ENCODE measurements at places on chromosomes 3 and 15.

DNA sequence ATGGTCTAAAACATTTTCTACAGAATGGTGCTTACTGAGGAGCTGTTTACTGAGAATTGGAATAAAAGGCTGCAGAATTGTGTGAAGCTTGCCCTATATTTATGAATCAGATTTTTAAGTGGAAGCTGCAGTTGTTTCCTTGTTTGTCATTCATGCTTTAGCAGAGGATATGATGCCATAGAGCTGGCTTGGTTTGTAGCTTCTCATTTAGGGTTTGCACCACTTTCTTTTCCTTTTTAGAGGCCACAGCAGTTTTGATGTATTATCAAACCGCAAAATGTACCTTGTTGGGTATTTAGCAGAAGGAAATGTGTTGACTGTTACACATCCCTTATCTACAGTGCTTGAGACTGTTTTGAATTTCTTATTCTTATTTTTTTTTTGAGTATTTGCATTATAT is 66.2 kb downstream of the RASA2 start:
- peaks cover 16% of the 10 kb centered on the region for H3K36me3 ChIP-seq
- H3K27ac ChIP-seq: no peak overlapping the region
- H3K4me1 ChIP-seq: peaks cover 71% of the 10 kb centered on the region
- DNase-seq: no peak

DNA sequence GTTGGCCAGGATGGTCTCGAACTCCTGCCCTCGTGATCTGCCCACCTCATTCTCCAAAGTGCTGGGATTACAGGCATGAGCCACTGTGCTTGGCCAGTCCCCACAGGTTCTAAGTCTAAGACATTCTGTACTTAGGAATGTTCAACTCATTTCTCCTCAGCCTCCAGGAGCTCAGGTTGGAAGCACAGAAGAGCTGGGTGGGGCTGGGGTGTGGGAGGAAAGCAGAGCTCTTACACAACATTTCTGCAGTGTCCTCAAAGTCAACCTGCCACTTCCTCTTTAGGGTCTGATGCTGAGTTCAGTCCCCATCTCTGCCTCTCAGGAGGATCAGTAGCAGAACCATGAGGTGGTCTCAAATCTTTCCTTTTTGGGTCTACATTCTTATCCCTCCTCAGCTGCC is 75.5 kb downstream of the MRPL46 start:
- no peaks in the 10 kb centered on the region for H3K4me1 ChIP-seq
- no peak overlapping the region for H3K4me3 ChIP-seq
- DNase-seq: no peak
- H3K36me3 ChIP-seq: no peaks in the 10 kb centered on the region
- H3K27ac ChIP-seq: no peak overlapping the region
- no peaks in the 10 kb centered on the region for H3K27me3 ChIP-seq

GRCh38 chr3:10628891-10629670 is 123.7 kb upstream of the ATP2B2 start:
- no peaks in the 10 kb centered on the region for H3K27me3 ChIP-seq
- H3K27ac ChIP-seq: no peak overlapping the region
- no peak for DNase-seq
- no peaks in the 10 kb centered on the region for H3K36me3 ChIP-seq

DNA sequence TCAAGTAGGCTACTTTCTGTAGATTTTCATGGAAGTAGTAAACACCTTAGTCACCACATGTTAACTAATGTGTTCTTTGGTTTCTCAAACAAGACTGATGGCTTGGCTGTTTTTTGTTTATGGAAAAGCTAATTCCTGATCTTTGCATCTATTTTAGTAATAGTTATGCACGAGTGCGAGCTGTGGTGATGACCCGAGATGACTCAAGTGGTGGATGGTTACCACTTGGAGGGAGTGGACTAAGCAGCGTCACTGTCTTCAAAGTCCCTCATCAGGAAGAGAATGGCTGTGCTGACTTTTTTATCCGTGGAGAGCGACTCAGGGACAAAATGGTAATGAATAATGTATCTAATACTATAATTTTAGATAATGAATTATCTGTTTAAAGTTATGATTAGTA is 46.6 kb downstream of the SPRED1 start:
- no peak overlapping the region for H3K27ac ChIP-seq
- no peaks in the 10 kb centered on the region for H3K4me1 ChIP-seq
- H3K4me3 ChIP-seq: no peak overlapping the region

GRCh38 chr3:66431494-66431893 is 69.3 kb downstream of the LRIG1 start:
- H3K36me3 ChIP-seq: no peaks in the 10 kb centered on the region
- no peak overlapping the region for H3K27ac ChIP-seq
- no peaks in the 10 kb centered on the region for H3K27me3 ChIP-seq
- peaks cover 10% of the 10 kb centered on the region for H3K4me1 ChIP-seq

- H3K27me3 ChIP-seq: no peaks in the 10 kb centered on the region
- H3K4me3 ChIP-seq: no peak overlapping the region
Observed at GRCh38 chr3:129596194-129597086, 10.0 kb downstream of the PLXND1 start.

- no peaks in the 10 kb centered on the region for H3K36me3 ChIP-seq
- DNase-seq: no peak
- no peaks in the 10 kb centered on the region for H3K4me1 ChIP-seq
Observed at GRCh38 chr3:131338948-131339640, 42.5 kb upstream of the NUDT16 start.

DNA sequence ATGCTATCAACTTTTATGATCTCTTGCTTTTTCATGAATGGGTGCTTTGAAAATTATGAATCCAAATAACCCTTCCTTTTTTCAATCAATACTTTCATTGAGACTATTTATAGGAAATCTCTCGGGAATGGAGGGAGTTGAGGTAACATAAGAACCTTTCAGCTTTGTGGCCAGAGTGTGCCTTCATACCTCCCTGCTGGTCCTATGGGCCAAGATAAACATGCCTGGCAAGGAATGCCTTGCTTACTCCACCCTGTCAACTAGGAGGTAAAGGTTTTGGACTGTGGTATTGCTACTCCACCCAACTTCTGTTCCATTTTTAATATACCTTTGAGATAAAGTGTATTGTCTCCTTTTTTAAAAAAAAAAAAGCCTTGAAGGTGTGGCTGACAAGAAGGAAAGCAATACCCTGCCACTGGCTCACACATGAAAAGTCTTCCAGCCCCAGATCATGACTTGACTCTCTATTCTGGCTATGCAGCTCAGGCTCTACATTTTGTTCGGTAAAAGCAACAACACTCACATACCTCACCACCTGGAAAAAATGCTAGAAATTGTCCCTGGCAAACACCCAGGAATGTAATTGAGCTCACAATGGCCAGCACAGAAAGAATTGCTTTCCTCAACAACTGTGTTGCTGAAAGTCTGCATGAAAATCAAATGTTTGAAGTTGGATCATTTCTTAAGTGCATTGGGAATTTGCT is 35.8 kb downstream of the COL8A1 start:
- no peak for DNase-seq
- no peaks in the 10 kb centered on the region for H3K27me3 ChIP-seq
- no peak overlapping the region for H3K4me3 ChIP-seq
- H3K4me1 ChIP-seq: no peaks in the 10 kb centered on the region
- no peak overlapping the region for H3K27ac ChIP-seq

- no peak overlapping the region for H3K4me3 ChIP-seq
- no peaks in the 10 kb centered on the region for H3K36me3 ChIP-seq
- no peaks in the 10 kb centered on the region for H3K4me1 ChIP-seq
- no peaks in the 10 kb centered on the region for H3K27me3 ChIP-seq
- no peak overlapping the region for H3K27ac ChIP-seq
Observed at GRCh38 chr3:171184372-171184771, 157.9 kb upstream of the SLC2A2 start.

DNA sequence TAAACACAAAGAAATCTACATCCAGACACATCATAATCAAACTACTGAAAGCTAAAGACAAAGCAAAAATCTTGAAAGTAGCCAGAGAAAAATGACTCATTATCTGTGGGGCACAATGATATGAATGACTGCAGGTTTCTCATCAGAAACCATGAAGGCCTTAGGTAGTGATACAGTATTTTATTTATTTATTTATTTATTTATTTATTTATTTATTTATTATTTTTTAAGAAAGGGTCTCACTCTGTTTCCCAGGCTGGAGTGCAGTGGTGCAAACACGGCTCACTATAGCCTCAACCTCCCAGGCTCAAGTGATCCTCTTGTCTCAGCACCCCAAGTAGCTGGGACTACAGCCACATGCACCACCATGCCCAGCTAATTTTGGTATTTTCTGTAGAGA is 15.2 kb downstream of the CCK start:
- no peak overlapping the region for H3K4me3 ChIP-seq
- no peaks in the 10 kb centered on the region for H3K27me3 ChIP-seq
- H3K27ac ChIP-seq: no peak overlapping the region

DNA sequence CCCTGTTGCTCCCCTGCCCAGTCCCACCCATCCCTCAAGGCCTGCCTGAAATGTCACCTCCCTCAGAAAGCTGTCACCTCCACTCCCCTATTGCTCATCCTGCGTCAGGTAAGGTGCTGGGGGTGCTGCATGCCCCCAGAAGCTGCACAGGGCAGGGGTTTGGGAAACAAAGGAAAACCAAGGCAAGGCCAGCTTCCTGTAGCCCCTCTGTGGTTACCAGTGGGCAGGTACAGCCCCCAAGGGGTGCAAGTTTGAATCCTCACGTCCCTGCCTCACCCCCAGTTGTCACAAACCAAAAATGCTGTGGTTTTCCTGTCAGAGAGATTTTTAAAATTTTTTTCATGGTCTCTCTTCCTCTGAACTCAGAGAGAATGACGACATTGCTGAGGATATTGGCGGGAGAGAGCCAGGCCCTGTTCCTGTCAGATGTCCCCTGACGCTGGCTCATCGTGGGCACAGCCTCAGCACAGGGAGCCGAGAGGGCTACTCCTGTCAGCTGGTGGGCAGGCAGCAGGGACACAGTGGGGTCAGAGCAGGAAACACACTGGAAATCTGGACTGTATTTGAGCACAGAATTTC is 27.0 kb downstream of the PSTPIP1 start:
- DNase-seq: peak; percentile 77
- peaks cover 74% of the 10 kb centered on the region for H3K4me1 ChIP-seq
- peaks cover 12% of the 10 kb centered on the region for H3K36me3 ChIP-seq
- H3K27ac ChIP-seq: no peak overlapping the region
- no peaks in the 10 kb centered on the region for H3K27me3 ChIP-seq

DNA sequence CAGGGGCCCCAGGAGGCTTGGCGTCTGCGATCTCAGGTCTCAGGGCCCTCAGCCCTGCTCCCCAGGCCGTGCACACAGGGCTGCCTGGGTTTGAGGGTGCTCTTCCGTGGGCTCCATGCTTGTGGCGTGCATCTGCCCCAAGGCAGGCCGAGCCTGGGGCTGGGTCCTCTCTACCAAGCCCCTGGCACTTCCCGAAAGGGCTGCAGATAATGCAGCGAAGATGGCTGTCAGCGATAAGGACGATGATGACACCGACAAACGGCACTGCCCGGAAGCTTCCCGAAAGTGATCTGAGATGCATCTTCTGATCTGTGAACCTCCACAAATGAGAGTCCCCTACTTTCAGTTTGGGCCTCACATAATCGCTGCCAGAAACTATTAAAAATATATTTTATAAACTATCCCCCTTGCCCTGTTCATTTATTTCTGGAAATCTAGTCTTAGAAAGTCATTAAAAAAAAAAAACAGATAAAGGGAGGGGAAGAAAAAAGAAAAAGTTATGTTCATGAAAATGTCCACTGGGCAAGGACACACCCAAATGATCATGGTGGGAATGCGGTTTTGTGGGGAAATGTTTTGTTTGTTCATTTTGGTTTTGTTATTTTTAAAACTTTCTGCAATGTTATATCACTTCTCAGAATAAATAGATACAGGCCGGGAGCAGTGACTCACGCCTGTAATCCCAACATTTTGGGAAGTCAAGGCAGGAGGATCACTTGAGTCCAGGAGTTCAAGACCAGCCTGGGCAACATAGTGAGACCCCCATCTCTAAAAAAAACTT is 51.5 kb downstream of the RPN1 start:
- no peaks in the 10 kb centered on the region for H3K4me1 ChIP-seq
- no peak overlapping the region for H3K27ac ChIP-seq
- no peak overlapping the region for H3K4me3 ChIP-seq
- no peak for DNase-seq
- H3K36me3 ChIP-seq: no peaks in the 10 kb centered on the region

DNA sequence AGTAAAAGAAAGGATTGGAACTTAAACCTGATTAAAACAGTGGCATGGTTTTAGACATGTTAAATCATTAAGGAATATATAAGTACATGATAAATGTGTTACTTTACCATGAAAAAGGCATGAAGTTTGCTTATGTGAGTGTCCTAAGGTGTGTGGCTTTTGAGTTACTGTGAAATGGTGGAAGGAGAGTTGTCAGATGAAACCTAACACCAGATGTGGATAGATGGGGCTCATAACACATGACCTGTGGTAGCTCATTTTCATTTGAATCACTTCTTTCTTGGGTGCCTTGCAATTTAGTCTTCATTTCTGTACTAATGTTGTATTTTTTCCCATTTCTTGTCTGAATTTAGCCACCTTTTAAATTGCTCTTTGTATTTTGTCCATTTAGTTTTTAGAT is 13.0 kb downstream of the MEF2A start:
- peaks cover 4% of the 10 kb centered on the region for H3K4me1 ChIP-seq
- no peaks in the 10 kb centered on the region for H3K36me3 ChIP-seq
- H3K4me3 ChIP-seq: no peak overlapping the region

DNA sequence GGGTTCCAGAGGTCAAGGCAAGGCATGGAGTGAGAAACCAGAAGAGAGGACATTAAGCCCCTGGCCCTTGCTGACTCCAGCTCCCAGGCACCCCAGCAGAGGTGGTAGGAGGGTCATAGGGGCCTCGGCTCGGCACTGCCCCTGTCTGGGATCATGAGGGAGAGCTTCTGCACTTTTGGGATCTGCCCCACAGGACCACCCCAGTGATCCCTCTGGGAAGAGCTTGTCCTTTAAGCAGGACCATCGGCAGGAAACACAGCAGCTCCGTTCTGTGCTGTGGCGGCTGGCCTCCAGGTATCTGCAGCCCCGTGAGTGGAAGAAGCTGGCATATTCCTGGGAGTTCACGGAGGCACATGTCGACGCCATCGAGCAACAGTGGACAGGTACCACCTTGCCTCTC is 35.5 kb downstream of the ANKDD1A start:
- no peaks in the 10 kb centered on the region for H3K36me3 ChIP-seq
- no peak for DNase-seq
- no peak overlapping the region for H3K4me3 ChIP-seq
- no peaks in the 10 kb centered on the region for H3K27me3 ChIP-seq
- H3K4me1 ChIP-seq: no peaks in the 10 kb centered on the region

DNA sequence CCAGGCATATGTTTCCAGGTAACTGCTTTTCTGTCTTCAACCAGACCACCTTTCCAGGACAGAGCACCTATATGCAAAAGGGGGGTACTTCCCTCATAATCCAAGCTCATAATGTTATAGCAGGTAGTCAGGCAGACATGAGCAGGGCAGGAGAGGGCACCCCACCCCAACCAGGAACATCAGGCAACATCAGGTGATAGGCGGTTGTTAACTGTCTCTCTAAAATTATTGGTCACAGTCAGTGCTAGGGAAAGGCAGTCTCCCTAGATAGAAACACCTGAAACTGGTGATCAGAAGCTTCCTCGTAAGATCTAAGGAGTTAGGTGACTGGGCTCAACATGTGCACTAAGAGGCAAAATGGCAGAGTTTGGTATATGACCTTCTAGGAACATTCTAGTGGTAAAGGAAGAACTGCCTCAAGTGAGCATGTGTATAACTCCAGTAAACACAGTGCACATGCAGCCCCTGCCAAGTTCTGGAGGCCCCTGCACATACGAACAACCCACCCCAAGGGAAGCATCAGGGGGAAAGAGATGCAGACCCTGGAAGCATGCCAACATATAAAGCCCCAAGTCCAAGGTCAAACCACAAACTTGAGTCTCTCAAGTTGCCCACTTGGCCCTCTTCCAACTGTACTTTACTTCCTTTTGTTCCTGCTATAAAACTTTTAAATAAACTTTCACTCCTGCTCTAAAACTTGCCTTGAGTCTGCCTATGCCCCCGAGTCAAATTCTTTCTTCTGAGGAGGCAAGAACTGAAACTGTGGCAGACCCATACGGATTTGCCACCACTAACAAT is 270.9 kb downstream of the ULK4 start:
- no peaks in the 10 kb centered on the region for H3K27me3 ChIP-seq
- no peak for DNase-seq
- H3K27ac ChIP-seq: no peak overlapping the region
- no peak overlapping the region for H3K4me3 ChIP-seq
- H3K4me1 ChIP-seq: no peaks in the 10 kb centered on the region
